ENCODE measurements at places on chromosomes 11 and 22. TPM values are rescaled to one million over a fixed set of nuclear protein-coding genes. Genes with fewer than 3 reads are reported as not detected.

Gene MYO7A
- 0.26 TPM for total RNA-seq

Gene OR10D3
- not detected for total RNA-seq

Gene CACNA1I
- 0.12 TPM for total RNA-seq

Gene TP53AIP1
- not detected for total RNA-seq

Gene MAP6
- 5.7 TPM for total RNA-seq

Gene SYT13
- not detected for total RNA-seq

Gene LDHAL6A
- total RNA-seq, result not detected

Gene MRGPRX3
- not detected for total RNA-seq

Measured in aortic smooth muscle cell (primary cell).